ENCODE measurements at places on chromosomes 5 and 9.

GRCh38 chr5:59496524-59497134 lies 396.9 kb downstream of the PDE4D start:
- peak; percentile 19 for DNase-seq

GRCh38 chr9:121359351-121360294 lies 10.4 kb downstream of the STOM start:
- DNase-seq, result no peak

- no peak for DNase-seq
Measured at GRCh38 chr9:69877852-69878514, 57.4 kb downstream of the CFAP95 start.

DNA sequence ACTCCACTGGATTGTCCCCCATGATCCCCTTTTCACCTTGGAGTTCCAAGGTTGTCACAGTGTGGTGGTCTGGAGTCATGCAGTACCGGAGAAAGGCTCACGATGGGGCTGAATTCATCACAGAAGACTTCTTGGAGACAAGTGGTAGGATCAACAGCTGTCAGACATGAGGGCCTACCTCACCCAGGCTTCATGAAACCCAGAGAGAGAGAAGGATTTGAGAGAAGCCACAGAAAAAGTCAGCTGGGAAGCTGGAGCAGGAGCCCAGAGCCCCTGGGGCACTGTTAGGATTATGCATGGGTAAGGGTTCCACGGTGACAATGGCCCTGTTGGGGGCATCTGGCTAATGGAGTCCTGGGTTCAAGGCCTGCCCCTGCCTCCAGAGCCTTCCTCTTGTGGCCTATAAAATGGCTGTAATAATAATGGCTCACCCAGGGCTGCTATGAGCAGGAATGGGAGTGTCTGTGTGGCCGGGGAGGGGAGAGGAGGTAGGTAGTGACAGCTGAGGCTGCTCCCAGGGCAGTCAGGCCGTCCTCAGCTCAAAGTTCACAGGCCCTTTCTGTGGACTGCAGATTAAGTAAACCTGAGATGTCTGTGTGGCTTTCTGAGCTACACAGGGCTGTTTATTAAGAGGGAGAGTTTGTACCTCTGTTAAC lies 910 bp downstream of the TRIM14 start:
- DNase-seq, result peak; percentile 64

DNA sequence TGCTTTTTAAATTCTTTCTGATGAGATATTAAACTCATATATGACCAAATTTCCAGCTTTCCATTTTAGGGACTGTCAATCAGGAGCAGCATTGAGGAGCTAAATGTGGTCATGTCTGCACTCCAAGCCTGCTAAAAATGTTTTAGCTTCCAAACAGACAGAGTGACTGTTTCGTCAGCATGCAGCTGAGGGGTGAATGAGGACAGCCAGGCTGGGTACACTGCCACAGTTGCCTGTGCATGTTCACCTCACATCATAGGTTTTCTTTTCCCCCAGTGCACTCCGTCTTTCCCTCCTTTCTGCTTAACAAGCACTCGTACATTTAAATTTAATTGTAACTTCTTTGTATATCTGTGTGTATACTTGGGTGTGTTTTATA lies 138.1 kb downstream of the ARRDC3 start:
- no peak for DNase-seq

DNA sequence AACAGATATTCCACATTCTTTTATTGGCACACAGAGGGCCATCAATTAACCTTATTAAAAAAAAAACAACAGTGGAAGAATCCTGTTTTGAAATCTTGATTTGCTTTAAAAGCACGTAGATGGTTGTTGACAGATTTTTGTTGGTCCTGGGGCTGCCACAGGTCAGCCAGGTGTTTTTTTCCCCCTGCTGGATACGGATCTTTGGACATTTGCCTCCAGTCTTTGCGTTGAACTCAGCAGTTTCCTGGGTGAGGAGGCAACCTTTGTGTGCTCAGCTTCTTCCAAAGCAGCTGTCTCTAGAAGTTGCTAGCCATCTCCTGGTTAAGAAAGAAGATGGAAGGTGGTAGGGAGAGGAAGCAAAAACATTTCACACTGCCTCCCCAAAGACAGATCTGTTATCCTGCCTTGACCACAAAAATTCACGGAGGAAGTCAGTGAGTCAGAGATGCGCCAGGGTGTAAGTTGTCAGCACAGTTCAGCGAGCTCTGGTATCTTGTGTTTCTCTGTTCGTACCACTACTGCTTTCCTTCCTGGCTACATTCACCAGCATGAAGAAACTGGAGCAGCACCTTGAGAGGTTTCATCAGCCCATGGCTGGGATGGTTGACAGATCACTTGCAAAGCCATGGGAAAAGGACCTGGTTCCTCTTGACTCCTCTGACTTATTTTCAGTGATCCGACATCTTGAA lies 207.3 kb downstream of the ARHGAP26 start:
- DNase-seq, result peak; percentile 46

DNA sequence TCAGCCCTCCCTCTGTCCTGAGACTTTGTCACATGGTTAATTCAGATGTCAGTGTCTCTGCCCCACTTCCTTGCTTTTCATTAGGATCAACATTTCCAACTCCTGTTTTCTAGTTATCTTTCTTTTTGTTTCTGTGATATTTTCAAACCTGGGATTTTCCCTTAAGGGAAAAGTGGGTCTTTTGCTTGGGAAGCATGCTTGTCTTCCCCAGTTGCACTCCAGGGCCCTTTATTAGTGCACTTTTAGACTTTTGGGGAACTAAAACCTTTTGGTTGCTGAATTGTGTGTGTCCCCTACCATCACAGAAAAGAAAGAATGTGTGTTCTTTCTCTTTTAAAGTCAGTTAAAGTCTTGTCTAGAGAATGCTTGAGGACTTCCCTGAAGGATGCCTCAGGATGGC lies 18.4 kb upstream of the GDNF start:
- DNase-seq, result no peak

DNA sequence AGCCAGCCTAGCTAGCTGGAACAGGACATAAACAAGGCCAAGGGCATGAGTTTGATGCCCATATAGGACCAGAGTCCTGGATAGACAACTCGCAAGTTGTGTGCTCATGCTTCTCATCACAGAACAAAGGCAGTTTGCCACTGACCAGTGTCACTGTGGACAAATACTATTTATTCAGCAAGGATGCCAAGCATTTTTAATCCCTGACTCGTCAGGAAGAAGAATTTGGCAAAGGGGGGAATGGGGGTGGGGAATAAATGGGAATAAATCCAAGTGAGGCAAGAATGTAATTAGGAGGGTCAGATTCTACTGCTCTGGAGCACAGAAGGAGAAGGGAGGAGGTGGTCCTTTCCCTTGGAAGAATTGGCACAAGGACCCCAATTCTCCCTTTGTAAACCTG lies 46.8 kb upstream of the ANKRD55 start:
- no peak for DNase-seq

GRCh38 chr5:132799392-132799791 lies 13.7 kb upstream of the SOWAHA start:
- DNase-seq, result no peak

DNA sequence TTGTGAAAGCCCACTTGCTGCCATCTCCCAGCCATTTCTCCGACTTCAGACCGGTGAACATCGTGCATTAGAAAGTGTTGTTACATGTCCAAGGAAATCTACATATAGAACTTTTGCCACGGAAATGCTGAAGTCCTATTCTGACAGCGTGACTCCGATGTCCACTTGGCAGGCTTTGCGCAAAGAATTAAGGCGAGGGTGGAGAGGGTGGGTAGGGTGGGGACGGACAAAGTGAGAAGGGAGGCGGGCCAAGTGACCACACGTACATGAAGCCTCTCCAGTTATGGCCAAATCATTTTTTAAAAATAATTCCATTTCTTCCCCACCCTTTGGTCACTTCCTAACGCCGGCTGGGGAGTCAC lies 460 bp upstream of the ACO1 start:
- DNase-seq, result no peak

GRCh38 chr5:97111616-97112015 lies 30.8 kb downstream of the LIX1 start:
- DNase-seq, result no peak

DNA sequence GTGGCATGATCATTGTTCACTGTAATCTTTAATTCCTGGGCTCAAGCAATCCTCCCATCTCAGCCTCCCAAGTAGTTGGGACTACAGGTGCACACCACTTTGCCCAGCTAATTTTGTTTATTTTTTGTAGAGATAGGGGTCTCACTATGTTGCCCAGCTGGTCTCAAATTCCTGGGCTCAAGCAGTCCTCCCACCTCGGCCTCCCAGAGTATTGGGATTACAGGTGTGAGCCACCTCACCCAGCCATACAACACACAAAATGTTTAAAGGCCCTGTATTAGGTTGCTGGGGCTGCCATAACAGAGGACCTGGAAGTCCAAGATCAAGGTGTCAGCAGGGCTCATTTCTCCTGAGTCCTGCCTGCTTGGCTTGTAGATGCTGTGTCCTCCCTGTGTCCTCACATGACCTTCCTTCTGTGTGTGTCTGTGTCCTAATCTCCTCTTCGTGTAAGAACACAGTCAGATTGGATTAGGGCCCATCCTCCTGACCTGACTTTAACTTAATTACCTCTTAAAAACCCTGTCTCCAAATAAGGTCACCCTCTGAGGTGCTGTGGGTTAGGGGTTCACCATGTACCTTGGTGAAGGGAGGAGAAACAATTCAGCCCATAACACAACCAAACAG lies 5.4 kb downstream of the UBE2QL1 start:
- no peak for DNase-seq

GRCh38 chr5:69006030-69006429 lies 87.8 kb upstream of the SLC30A5 start:
- no peak for DNase-seq

GRCh38 chr9:110999379-110999778 lies 38.9 kb downstream of the LPAR1 start:
- DNase-seq, result no peak

- no peak for DNase-seq
Measured at GRCh38 chr5:167063116-167063515, 1228.3 kb upstream of the WWC1 start.

DNA sequence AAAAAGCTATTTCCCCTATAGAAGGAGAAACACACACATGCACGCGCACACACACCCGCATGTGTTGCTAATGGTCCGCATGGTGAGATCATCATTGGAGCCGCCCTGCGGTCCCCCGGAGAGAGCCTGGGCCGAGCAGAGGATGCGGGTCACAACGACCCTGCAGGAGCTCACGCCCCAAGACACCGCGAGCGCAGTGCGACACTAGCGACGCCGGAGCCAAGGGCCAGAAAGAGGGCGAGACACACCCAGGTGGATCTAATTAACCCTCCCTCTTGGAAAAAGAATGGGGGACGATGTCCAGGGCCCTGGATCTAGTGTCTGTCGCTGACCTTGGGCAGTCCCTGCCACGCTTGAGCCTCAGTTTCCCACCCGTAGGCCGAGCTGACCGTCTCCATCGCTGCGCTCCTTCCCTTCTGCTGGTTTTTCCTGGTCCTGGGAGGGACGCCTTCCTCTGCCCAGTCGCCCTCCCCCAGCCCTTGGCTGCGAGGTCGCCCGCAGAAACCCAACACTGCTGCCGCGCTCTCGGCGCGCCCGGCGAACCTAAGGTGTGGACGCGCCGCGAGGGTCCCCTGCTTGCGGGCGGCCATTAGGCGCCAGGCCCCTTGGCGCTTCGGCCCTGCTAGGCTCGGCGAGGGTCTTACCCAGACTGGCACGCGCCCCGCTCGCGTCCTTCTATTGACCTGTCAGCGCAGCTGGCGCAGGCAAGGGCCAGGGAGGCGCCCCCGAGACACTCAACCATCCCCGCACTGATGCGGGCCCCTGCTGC lies 47.5 kb upstream of the RNF20 start:
- DNase-seq, result no peak

- DNase-seq, result no peak
Measured at GRCh38 chr5:35370871-35371270, 140.6 kb upstream of the PRLR start.

- no peak for DNase-seq
Measured at GRCh38 chr9:20996809-20997208, 34.6 kb downstream of the HACD4 start.

DNA sequence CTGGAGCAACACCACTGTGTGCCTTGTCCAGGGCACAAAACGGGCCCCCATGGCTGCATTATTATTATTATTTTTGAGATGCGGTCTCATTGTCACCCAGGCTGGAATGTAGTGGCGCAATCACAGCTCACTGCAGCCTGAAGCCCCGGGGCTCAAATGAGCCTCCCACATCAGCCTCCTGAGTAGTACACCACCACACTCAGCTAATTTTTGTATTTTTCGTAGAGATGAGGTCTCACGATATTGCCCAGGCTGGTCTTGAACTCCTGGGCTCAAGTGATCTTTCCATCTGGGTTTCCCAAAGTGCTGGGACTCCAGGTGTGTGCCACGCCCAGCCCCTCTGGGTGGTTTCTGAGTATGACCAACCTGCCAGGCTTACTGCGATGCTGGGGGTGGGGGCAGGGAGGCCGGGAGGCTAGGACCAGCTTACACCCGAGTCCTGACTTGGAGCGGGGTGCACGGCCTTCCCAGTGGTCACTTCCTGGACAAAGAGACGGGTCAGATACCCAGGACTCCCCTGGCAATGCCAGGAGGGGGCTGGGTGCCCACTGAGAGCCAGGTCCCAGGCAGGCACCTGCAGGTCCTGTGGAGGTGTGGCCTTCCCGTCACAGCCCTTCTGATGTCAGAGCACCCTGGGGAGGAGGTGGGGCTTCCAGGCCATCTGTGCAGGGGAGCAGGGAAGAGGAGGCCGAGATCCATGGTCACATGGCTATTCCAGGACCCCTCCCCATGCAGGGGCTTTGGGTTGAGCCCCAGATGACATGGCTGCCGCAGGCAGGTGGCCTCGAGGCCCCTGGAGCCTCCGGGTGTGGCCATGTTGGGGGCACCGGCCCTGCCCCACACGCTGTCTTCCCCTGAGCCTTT lies 8.3 kb upstream of the NRARP start:
- DNase-seq, result no peak

DNA sequence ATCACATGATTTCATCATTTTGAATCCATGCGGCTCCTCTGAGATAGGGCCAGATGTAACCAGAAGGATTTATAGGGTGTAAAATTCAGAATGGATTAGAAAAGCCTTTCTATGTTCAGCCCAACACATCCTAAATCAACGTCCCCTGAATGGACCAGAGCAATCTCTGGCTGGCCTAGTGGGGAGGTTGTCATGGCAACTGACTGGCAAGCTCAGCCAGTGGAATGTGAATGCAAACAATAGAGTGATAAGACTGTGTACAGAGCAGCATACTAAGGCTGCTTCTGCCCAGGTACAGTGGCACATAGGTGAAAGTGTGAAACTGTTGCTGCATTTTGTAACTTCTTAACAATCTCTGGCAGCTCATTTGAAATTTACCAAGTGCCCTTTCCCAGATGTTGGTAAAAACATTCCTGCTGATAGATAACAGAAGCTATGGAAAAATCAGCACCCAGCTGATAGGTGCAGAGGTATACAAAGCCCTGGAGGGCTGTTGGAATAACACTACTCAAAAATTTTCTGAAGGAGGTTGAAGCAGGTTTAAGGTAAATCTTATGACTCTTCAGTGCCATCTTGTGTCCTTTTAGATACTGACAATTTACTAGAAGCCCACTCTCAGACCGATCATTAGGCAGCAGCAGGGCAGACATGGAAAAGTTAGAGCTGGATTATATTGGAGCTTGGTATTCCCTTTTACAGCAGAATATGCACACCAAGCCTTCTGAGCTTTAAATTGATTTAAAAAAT lies 267.2 kb downstream of the RAB3C start:
- no peak for DNase-seq

GRCh38 chr5:161385027-161385426 lies 161.5 kb downstream of the GABRB2 start:
- DNase-seq, result no peak

All from activated T-cell treated with anti-CD3 and anti-CD28 coated beads, Interleukin-2, amount 50 U/mL, for 48 hours (primary cell).